ENCODE measurements at places on chromosomes 3 and 15.
A peak's percentile ranks its signal among the peaks of the same experiment; 100 is the strongest.

GRCh38 chr3:51897391-51897790, 5.8 kb downstream of the IQCF1 start:
- no peaks in the 10 kb centered on the region for H3K4me1 ChIP-seq
- DNase-seq: no peak
- H3K4me3 ChIP-seq: no peak overlapping the region
- no peak overlapping the region for H3K27ac ChIP-seq
- no peaks in the 10 kb centered on the region for H3K36me3 ChIP-seq

DNA sequence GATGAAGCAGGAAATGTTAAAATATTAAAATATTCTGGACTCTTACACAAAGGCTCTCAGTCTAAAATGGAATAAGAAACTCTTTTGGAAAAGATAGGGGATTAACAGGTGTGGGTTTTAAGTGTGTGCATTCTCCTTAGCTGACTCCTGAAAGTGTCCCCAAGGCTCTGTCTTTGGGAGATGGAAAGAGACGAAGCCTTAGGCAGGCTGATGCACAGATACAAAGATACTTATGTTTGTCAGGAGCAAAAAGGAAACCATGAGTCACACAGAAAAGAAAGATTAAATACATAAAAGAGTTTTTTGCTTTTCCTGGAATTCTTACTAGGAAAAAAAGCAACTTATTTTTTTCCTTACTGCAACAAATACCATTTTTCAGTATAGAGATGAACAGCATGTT, 23.8 kb upstream of the ABI3BP start:
- H3K36me3 ChIP-seq: no peaks in the 10 kb centered on the region
- H3K27me3 ChIP-seq: no peaks in the 10 kb centered on the region
- DNase-seq: peak; percentile 74
- peak overlapping the region; percentile 18 for H3K4me3 ChIP-seq
- peaks cover 14% of the 10 kb centered on the region for H3K4me1 ChIP-seq

- H3K27me3 ChIP-seq: no peaks in the 10 kb centered on the region
- peak overlapping the region; percentile 79 for H3K4me3 ChIP-seq
- H3K4me1 ChIP-seq: peaks cover 13% of the 10 kb centered on the region
- peak overlapping the region; percentile 38 for H3K27ac ChIP-seq
These were observed 417 bp downstream of the TBCCD1 start for GRCh38 chr3:186566772-186567071.

DNA sequence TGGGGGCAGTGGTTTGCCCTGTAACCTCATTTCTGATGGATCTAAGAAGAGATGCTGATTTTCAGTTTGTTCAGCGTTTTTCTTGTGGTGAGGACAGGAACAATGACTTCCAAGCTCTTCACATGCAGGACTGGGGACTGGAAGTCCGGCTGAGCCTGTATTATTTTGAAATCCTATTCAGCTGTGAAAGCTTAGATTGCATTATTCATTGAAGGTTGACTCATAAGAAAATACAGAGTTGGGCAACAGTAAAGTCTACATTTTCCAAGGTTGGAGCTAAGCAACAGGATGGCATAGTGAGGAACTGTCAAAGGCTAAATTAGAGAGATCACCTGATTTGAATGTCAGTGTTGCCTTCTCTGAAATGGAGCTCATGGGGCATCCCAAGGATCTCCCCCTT, 230.9 kb upstream of the FEZF2 start:
- no peaks in the 10 kb centered on the region for H3K27me3 ChIP-seq
- H3K4me3 ChIP-seq: peak overlapping the region; percentile 69
- peak; percentile 93 for DNase-seq
- H3K27ac ChIP-seq: peak overlapping the region; percentile 99

- no peak overlapping the region for H3K27ac ChIP-seq
- DNase-seq: no peak
- H3K4me1 ChIP-seq: no peaks in the 10 kb centered on the region
- H3K36me3 ChIP-seq: no peaks in the 10 kb centered on the region
- H3K27me3 ChIP-seq: no peaks in the 10 kb centered on the region
These were observed 444.7 kb downstream of the MAGI1 start for GRCh38 chr3:65593780-65594752.

- H3K27me3 ChIP-seq: no peaks in the 10 kb centered on the region
- H3K27ac ChIP-seq: peak overlapping the region; percentile 33
- peaks cover 20% of the 10 kb centered on the region for H3K4me1 ChIP-seq
- no peak overlapping the region for H3K4me3 ChIP-seq
- DNase-seq: peak; percentile 40
- H3K36me3 ChIP-seq: no peaks in the 10 kb centered on the region
These were observed 17.4 kb upstream of the VEPH1 start for GRCh38 chr3:157520485-157521150.

- H3K4me3 ChIP-seq: no peak overlapping the region
- H3K27ac ChIP-seq: no peak overlapping the region
- H3K27me3 ChIP-seq: no peaks in the 10 kb centered on the region
- peaks cover under 1% of the 10 kb centered on the region for H3K4me1 ChIP-seq
- H3K36me3 ChIP-seq: no peaks in the 10 kb centered on the region
These were observed 65.6 kb downstream of the SLCO3A1 start for GRCh38 chr15:91919014-91919534.

- DNase-seq: peak; percentile 45
- no peaks in the 10 kb centered on the region for H3K36me3 ChIP-seq
- H3K4me1 ChIP-seq: 0 out of 2 replicates have a peak, but pooled peaks cover 5% of the 10 kb centered on the region
- H3K4me3 ChIP-seq: no peak overlapping the region
- H3K27me3 ChIP-seq: no peaks in the 10 kb centered on the region
- no peak overlapping the region for H3K27ac ChIP-seq
These were observed 41.6 kb downstream of the NANOGP8 start for GRCh38 chr15:35043373-35044095.

DNA sequence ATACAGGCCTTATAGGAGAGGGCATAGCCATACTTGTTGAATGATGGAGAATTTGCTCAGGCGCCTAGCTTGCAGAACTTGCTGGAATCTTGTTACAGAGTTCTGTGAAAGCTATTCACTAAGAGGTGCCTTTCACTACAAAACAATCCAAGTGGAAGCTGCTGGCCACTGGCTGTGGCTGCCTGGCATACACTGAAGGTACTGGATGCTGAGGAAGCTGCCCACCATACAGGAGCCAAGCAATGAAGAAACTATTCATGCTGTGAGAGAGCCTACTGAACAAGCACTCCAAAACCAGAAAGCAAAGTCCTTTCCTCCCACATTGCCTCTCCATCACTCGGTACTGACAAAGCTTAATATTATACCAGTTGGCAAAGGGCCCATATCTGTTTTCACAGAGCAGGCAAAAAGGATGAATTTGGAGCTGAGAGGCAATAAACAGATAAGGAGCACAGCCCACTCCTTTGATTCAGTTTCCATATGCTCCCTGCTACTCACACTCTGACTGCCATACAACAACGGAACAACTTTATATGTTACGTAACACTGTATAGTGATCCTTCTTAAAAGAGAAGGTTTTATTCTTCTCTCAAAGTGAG, 192.6 kb upstream of the ALCAM start:
- no peaks in the 10 kb centered on the region for H3K27me3 ChIP-seq
- no peak for DNase-seq
- H3K4me3 ChIP-seq: no peak overlapping the region
- H3K36me3 ChIP-seq: no peaks in the 10 kb centered on the region
- H3K4me1 ChIP-seq: no peaks in the 10 kb centered on the region

- no peak overlapping the region for H3K4me3 ChIP-seq
- DNase-seq: peak; percentile 90
- no peak overlapping the region for H3K27ac ChIP-seq
- 0 out of 2 replicates have a peak, but pooled peaks cover 4% of the 10 kb centered on the region for H3K27me3 ChIP-seq
- H3K4me1 ChIP-seq: peaks cover 16% of the 10 kb centered on the region
These were observed 69.2 kb upstream of the MFGE8 start for GRCh38 chr15:88982304-88982945.

- no peak for DNase-seq
- H3K36me3 ChIP-seq: no peaks in the 10 kb centered on the region
- H3K4me3 ChIP-seq: no peak overlapping the region
- H3K4me1 ChIP-seq: peaks cover 27% of the 10 kb centered on the region
- no peak overlapping the region for H3K27ac ChIP-seq
These were observed 147.6 kb downstream of the KLF13 start for GRCh38 chr15:31474059-31474868.

DNA sequence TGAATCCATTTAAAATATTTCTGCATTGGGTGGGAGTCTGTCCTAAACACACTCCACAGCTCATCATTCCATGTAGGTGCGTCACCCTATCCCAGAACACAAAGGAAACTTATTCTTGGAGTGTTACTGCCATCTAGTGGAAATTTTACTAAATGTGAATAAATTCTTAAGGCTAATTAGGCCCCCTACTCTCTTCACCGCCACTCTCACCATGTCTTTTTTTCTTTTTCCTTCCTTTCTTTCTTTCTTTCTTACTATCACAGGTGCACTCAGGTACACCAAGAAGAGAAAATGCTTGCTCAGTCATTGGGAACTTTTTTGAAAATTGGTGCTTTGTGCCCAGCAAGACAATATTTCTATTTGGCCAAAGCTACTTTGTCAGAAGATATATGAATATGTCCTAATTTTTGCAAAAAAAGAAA, 26.4 kb upstream of the ATP8B4 start:
- no peak overlapping the region for H3K4me3 ChIP-seq
- no peaks in the 10 kb centered on the region for H3K36me3 ChIP-seq
- peaks cover 13% of the 10 kb centered on the region for H3K4me1 ChIP-seq
- no peaks in the 10 kb centered on the region for H3K27me3 ChIP-seq

DNA sequence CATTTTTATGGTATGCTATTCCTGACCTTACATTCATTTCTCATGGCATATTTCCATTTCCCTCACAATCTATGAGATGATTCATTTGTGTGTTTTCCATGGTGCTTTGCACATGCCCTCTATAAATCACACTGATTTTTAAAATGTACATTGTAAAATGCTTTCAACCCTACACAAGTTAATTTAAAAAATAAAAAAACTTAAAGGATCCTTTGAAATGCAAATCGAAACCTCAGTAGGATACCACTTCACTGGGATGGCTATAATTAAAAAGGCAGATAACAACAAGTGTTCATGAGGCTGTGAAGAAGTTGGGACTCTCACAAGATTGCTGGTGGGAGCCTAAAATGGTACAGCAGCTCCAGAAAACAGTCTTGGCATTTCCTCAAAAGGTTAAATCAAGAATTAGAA, 83.5 kb downstream of the FMN1 start:
- peaks cover 9% of the 10 kb centered on the region for H3K27me3 ChIP-seq
- H3K4me3 ChIP-seq: no peak overlapping the region
- H3K27ac ChIP-seq: no peak overlapping the region

- DNase-seq: peak; percentile 26
- no peaks in the 10 kb centered on the region for H3K4me1 ChIP-seq
- H3K27ac ChIP-seq: no peak overlapping the region
- no peak overlapping the region for H3K4me3 ChIP-seq
- H3K36me3 ChIP-seq: no peaks in the 10 kb centered on the region
These were observed 19.0 kb upstream of the MEX3B start for GRCh38 chr15:82064824-82065223.

DNA sequence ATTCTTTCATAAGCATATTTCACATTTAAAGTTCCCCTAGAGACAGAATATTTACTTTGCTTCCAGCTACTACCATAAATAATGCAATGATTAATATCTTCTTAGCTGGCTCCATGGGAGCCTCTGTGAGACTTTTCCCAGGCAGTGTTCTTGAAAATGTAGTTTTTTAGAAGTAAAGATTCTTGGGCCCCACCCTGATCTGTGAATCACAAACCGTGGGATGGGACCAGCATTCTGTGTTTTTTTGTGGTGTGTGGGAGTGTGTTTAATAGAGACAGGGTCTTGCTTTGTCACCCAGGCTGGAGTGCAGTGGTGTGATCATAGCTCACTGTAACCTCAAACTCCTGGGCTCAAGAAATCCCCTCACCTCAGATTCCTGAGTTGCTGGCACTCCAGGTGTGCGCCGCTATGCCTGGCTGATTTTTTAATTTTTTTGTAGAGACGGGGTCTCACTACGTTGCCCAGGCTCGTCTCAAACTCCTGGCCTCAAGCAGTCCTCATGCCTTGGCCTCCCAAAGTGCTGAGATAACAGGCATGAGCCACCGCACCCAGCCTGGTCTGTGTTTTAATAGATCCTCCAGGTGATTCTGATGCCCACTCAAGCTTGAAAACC, 83.0 kb downstream of the KLHL25 start:
- H3K4me1 ChIP-seq: peaks cover 29% of the 10 kb centered on the region
- peaks cover 10% of the 10 kb centered on the region for H3K36me3 ChIP-seq
- H3K27ac ChIP-seq: peak overlapping the region; percentile 54
- peak; percentile 73 for DNase-seq
- H3K4me3 ChIP-seq: no peak overlapping the region

- no peaks in the 10 kb centered on the region for H3K27me3 ChIP-seq
- H3K27ac ChIP-seq: no peak overlapping the region
- DNase-seq: no peak
- peaks cover 4% of the 10 kb centered on the region for H3K36me3 ChIP-seq
- no peak overlapping the region for H3K4me3 ChIP-seq
These were observed 8.6 kb downstream of the FBXL22 start for GRCh38 chr15:63605816-63606215.

DNA sequence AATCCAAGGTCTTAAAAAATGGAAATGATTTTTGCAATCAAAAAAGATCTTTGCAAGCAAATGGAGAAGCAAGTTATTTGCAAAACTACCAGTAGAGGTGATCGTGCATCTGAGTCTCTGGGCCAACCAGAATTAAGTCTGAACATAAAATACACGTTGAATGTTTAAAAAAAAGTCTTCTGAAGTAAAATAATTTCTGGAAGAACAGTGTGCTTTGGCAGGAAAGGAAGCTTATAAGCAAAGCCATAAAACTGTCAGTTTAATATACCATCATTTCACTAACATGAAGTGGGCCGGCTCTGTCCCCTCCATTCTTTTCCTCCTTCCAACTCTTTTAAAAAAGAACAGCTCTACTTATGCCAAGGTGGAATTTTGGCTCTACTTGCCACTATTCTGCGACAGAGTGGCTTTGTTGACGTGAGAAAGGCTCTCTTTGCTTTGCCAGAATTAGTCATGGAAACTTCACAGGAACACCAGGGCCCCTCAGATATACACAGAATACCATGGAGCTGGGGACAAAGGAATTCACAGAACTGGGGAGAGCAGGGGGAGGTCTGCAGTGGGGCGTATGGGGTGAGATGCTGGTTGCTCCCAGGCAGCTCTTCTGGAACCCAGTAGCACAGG, 29.8 kb downstream of the FSTL1 start:
- peak overlapping the region; percentile 89 for H3K27ac ChIP-seq
- DNase-seq: peak; percentile 78
- peaks cover 40% of the 10 kb centered on the region for H3K36me3 ChIP-seq
- peaks cover 93% of the 10 kb centered on the region for H3K4me1 ChIP-seq

GRCh38 chr3:197748597-197749314, 927 bp upstream of the FYTTD1 start:
- H3K36me3 ChIP-seq: no peaks in the 10 kb centered on the region
- peak; percentile 81 for DNase-seq
- H3K4me3 ChIP-seq: peak overlapping the region; percentile 84
- no peaks in the 10 kb centered on the region for H3K27me3 ChIP-seq
- peak overlapping the region; percentile 73 for H3K27ac ChIP-seq
- H3K4me1 ChIP-seq: peaks cover 17% of the 10 kb centered on the region

DNA sequence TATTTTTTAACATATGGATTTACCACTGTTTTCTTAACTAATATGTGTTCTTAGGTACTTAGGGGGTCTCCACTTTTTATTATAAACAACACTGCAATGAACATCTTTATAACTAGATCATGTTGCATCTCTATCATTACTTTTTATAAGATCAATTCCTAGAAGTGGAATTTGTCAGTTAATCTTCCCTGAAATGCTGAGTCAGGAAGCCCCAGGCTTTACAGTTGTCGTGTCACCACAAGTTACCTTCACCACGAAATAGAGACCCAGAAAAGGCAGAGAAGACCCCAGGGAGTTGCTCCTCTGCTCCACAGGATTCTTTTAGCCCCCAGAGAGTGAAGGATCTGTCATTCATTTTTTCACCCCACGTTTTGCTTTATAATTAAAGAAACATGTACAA, 34.5 kb upstream of the ERC2 start:
- H3K4me3 ChIP-seq: no peak overlapping the region
- H3K36me3 ChIP-seq: no peaks in the 10 kb centered on the region
- no peak for DNase-seq
- no peaks in the 10 kb centered on the region for H3K4me1 ChIP-seq
